ENCODE measurements at places on chromosomes 7 and 10.

GRCh38 chr10:122122493-122122892 lies 133.5 kb downstream of the TACC2 start:
- DNase-seq = no peak

- no peak for DNase-seq
Measured at GRCh38 chr7:93148144-93148543, at the start of gene SAMD9L. Gene SAMD9L (minus strand): TSS chr7:93148385. CDS start chr7:93135971, 12,414 bp downstream.

GRCh38 chr10:103802081-103802480 lies 53.3 kb downstream of the SH3PXD2A start:
- no peak for DNase-seq

GRCh38 chr7:122136639-122137245 lies 7.3 kb downstream of the AASS start:
- no peak for DNase-seq

DNA sequence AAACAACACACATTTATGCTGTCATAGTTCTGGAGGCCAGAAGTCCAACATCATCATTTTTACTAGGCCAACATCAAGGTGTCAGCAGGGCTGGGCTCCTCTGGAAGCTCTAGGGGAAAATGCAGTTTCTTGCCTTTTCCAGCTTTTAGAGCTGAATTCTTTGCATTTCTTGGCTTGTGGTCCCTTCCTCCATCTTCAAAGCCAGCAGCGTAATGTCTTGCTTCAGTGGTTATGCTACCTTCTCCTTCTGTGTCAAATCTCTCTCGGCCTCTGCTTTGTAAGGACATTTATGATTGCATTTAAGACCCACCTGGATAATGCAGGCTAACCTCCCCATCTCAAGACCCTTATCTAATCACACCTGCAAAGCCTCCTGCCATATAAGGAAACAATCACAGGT lies 66.5 kb upstream of the ANKRD1 start:
- DNase-seq = no peak

DNA sequence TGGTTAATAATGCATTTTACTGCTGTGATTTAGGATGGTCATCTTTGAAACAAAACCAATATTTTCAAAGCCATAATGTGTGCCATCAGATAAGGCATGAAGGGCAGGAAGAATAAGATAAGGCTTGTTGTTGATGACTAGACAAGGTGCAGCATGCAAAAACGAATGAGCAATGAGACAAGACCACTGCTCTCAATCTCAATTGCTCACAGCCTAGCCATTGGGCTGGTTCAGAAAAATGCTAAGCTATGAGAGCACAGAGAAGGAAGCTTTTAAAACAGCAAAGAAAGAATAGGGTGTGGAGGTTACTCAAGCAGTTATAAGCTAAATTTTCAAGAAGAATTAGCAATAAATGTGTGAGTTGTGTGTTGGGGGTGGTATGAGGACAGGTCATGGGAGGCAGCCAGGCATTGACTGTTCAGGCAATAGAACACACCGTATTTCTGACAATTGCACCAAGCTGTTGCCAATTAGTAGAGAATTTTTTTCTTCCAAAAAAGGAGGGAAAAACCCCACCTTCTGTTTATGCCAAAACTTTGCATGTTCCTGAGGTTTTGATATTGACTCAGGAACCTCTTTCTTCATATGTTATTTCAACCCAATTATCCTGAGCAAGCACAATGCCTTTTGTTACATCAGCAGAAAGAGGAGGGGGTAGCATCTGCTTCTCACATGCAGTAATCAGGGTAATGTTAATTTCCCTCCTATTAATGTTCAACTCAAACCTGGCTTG lies 276.5 kb downstream of the HDAC9 start:
- DNase-seq = no peak

DNA sequence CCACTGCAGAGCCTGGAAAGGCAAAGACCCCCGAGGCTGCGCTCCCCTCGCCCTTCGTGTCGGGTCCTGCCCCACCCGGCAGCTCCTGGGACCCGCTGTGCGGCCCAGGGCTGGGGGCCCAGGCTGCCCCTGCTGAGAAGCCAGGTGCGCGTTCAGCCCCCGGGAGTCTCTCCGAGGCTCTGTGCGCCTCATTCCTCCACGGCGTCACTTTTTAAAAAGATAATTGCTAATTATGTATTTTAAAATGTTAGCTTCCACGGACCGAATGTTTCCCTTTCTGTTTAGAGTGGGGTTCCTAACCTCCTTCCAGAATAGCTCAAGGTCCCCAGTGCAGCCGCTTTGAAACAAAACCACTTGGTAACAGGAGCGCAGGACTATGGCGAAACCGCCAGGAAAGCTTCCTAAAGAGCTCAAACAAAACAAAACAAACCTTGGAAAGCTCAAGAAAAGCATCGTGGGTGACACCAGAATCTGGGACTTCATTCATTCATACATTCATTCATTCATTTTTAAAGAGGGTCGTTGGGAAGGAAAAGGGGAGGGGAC lies 45.6 kb downstream of the PDIA4 start:
- DNase-seq = no peak

- DNase-seq = no peak
Measured at GRCh38 chr7:9030976-9031375, 597.6 kb downstream of the NXPH1 start.

DNA sequence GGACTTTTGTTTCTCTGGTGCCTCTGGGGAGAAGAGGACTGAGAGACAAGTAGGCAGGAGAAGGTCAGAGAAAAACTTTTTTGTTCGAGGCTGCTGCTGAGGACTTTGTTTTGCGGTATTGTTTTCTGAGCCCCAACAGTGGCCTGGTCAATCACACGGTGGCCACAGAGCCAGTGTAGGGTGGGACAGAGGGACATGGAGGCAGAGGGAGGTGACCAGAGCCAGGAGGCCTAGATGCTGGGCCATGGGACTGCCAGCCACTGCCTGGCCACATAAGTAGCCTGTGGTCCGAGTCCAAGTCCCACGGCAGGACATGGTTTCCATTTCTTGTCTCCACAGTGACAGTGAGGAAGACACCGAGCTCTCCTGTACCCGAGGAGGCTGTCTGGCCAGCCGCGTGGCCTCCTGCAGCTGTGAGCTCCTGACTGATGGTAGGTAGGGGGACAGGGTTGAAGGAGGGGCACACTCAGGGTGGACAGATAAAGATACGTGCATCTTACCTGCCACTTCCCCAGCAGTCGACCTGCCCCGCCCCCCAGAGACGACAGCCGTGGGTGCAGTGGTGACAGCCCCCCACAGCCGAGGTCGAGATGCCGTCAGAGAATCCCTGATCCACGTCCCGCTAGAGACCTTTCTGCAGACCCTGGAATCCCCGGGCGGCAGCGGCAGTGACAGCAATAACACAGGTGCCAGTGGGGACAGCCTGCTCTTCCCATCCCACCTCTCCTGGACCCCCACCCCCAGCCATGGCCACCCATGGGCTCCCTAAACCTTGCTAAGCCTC lies 27.5 kb downstream of the SH2B2 start:
- DNase-seq = no peak

- DNase-seq = no peak
Measured at GRCh38 chr10:59073456-59074053, 102.9 kb upstream of the PHYHIPL start.

- no peak for DNase-seq
Measured at GRCh38 chr10:11515596-11516430, 95.6 kb downstream of the USP6NL start.

- no peak for DNase-seq
Measured at GRCh38 chr7:13945670-13946069, 43.8 kb downstream of the ETV1 start.

DNA sequence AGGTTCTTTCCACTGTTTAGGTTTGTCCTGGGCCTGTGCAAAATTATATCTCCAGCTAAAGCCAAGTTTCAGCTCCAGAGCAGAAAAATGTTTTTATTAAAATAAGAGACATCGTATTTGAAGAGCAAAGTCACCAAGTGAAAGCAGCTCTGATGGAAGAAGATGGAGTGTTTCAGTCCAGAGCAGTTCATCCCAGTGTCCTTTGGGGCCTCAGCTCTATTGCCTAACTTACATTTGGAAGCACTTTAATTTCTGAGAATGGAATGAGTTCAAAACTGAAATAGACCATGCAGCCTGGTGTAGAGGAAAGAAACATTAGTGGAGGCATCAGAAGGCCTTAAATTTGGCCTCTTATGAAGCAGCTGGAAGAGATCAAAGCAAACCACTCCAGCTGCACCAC lies 545.2 kb downstream of the SORCS1 start:
- DNase-seq = no peak

DNA sequence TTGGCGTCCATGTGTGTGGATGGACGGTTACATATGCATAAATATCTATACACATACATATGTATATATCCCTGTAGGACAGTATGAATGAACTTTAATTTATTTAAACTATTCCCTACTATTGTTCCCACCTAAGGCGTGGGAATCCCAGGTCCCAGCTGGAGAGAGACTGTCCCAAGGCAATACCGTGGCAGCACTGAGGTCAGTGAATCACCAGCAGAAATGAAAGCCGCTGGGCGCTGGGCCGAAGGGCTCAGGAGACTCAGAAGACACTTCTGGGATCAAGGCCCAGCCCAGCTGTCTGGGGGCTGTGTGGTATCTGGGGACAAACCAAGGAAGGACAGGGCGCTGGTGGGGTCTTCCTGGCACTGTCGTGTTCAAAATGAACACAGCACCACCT lies 49.6 kb upstream of the MYL10 start:
- no peak for DNase-seq

DNA sequence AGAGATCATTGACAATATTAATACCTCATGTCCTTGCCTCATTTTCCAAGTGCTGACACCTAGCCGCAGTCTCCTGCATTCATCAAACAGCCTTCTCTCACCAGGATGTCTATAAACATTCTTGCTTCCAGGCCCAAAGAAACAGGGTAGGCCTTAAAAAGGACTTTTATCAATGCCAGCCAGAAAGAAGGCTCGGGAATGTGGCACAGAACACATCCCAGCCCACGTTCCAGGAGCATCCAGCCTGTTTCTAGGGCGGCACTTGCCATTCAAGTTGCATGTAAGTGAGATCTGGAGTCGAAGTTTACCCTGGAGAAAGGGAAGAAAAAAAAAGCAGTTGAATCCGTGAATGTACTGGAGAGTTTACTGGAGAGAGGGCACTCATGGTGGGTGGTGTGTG lies 1083.1 kb downstream of the KCNMA1 start:
- DNase-seq = no peak

GRCh38 chr10:14205233-14205632 lies 125.5 kb downstream of the FRMD4A start:
- no peak for DNase-seq

GRCh38 chr7:66913118-66914037 lies 7.6 kb upstream of the TMEM248 start:
- DNase-seq = no peak

DNA sequence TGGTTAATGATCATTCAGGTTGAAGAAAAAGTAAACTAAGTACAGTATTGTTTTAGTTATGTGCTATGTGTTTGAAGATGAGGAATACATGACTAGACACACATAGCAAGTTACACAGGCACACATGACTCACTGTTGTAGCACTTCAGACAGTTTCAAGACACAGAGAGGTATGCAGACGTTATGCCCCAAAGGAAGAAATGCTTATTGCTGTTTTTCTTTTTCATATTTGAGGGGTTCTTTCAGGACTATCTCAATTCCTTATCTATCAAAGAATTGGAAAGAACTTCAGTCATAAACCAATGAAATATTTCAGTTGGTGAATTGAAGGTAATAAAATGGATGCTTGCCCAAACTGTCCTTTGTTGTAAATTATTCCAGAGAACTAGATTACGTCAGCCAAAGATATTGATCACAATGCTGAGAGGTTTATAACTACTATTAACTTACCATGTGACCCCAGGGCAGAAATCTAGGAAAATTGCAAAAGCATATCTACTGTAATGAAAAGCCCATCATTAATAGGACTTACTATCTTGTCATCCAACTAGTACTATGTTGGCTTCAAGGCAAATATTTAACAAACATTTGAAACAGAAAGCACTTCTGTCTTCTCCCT lies 61.2 kb upstream of the CAPZA2 start:
- no peak for DNase-seq

DNA sequence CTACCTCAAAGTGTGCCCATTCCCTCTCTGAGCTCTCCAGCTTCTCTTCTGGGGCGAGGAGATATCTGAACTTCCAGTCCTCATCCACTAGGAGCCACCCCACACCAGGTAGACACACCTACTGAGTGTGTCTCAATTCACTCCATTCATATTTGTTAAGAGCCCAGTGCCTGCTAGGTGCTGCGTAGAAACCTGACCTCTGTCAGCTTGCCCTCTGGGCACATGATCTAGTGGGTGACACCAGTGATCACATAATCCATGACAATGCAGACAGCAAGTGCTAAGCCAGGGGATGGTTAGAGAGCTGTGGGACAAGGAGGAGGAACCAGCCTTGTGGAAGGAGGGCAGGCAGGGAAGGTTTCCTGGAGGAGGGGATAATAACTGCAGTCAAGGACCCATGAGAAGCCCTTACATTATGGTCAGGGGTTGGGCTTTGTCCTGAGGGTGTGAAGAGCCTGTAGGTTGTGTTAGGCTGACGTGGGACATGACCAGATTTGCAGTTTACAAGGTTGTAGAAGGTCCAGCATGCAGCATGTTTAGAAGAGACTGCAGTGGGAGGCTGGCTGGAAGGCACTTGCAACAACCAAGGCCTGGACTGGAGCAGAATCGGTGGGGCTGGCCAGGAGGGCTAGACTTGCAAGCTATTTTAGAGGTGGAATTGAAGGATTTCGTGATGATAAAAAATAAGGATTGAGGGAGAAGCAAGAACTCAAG lies 81.8 kb downstream of the COL13A1 start:
- DNase-seq = no peak

GRCh38 chr7:151436446-151437158 lies 3.3 kb downstream of the CRYGN start:
- DNase-seq = no peak

- DNase-seq = no peak
Measured at GRCh38 chr7:151240536-151240935, 8.0 kb downstream of the SMARCD3 start.

DNA sequence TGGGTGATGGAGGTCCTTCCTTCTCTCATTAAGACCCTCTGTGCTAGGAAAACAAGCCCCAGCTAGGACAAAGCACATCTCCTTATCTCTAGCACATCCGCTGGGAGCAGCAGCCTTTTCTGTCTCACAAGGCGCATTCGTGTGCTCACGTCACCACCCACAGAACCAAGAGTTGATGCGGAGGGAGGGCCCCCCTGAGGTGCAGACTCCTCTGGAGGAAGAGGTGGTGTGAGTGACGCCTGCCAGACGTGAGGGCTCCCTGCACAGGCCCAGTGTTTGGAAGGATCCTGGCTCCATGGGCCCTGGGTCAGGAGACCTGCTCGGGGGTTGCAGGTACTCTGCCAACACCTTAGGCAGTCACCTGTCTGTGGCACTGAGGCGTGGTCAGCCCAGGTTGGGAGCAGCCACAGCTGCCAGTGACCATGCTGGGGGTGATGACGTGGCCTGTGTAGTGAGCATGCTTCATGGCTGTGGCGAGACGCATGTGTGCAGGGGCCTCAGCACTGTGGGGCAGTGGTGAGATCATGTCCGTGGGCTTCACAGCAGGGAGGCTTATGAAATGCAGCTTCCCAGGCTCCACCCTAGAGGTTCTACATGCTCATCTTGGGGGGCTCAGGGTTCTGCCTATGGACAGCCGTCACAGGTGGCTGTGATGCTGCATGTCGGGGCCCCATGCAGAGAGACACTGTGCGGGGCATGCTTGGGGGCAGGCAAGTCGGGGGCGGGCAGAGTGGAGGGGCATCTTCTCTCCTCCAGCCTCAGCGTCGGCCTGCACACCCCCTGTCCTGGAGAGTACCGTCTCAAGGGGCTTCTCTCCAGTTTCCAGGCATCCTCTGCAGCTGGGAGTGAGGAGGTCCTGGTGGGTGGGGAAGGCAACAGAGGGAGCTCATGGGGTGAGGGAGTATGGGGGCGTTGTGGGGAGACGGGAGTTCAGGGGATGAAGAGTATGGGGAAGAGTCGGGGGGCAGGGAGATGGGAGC lies 56.2 kb upstream of the DPYSL4 start:
- no peak for DNase-seq

- DNase-seq = no peak
Measured at GRCh38 chr7:130701650-130702049, 15.3 kb upstream of the TSGA13 start.

Measured in amygdala (tissue), 56 donors.